ENCODE measurements at places on chromosomes 6 and 20. TPM values are rescaled to one million over a fixed set of nuclear protein-coding genes. Genes with fewer than 3 reads are reported as not detected.

ENPP1 gene
- polyA plus RNA-seq = 3.8 TPM

DNA sequence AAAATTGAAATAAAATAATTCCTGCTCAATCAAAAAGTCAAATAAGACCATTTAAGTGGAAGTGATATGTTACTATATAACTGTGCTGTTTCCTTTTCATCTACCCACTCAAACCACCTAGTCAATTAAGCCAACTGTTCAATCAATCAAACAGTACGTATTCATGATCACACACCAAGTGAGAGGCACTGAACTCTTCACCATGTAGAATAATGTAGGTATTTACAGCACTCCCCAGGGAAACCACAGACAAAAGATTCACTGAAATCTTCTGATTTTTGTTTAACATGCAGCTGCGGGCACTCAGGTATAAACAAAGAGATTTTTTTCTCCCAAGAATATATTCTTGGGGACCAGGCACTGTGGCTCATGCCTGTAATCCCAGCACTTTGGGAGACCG lies 21.3 kb upstream of the OPRM1 start:
- DNase-seq = no peak

GRCh38 chr6:146700078-146700686 lies 101.4 kb downstream of the ADGB start:
- peak; percentile 79 for DNase-seq

- no peak for DNase-seq
Measured at GRCh38 chr6:143555582-143555981, 44.1 kb upstream of the FUCA2 start.

GRCh38 chr6:4270776-4271175 lies 135.4 kb upstream of the ECI2 start:
- no peak for DNase-seq
